ENCODE measurements at places on chromosomes 13 and 19.

DNA sequence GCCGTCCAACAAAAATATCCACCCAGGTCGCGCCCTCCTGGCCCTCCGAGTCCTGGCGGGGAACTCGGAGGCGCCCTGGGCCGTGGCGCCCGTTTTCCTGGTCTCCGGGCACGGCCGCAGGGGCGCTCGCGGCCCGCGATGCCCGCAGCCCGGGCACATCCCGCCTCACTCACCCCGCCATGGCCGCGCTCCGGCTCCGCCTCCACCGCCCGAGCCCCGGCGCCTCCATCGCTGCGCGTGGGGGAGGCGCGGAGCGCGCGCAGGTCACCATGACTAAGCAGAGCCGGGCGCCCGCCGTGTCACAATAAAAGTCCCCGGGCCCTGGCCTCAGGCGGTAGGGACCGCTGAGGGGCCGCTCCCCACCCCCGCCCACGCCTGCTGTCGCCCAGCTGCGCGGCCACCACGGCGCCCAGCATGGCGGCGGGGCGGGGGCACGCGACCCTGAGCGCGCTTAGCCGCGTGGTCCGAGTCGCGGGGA, 593 bp downstream of the KEAP1 start:
- peak; percentile 84 for DNase-seq

DNA sequence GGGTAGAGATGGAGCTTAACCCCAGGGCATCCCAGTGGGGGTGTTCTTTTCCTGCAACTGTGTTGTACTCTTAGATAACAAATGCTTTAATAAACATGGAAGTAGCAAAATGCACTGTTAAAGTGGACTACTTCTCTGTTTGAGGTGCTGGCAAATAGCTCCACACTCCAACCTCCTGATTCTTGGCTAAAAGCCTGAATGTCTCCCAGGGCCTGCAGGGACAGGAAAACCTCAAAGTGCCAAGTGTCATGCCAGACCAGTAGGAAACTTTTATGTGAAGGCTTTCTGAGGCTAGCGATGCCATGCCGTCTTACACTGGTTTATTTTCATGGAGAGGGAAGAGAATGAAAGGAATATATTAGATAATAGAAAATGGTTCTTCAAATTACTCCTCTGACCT, 6.8 kb downstream of the FREM2 start:
- no peak for DNase-seq

- no peak for DNase-seq
These were observed 21.9 kb downstream of the ANKRD27 start for GRCh38 chr19:32652894-32653598.

DNA sequence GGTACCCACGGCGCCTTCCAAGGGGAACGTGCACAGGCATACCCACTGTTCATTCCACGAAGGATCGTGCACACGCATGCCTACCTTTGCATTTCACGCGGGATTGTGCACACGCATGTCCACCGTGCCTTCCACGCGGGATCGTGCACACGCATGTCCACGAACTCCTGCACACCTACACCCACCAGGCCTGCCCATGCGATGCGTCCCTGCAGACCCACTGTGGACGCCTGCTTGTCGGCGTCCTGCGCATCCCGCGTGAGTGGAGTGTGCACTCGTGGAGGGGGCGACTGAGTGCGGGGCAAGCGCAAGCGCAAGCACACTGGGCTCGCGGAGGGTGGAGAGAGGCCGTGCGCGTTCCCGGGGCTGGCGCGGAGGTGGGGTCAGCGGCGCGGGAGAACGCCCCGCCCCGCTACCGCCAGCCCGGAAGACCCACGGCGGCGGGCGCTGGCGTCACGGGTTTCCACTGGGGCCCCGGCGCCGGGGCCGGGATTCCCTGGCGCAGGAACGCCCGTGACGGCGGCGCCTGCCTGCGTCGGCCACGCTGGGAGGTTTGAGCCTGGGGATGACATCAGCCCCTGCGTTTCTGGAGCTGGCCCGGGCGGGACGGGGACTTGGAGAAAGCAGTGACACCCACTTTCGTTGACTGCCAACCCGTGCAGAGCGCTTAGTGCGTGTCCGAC, 18.7 kb downstream of the GADD45B start:
- peak; percentile 59 for DNase-seq

GRCh38 chr13:111066544-111066943, 48.6 kb upstream of the ARHGEF7 start:
- DNase-seq = no peak

GRCh38 chr19:51366389-51367254, 434 bp upstream of the ETFB start:
- DNase-seq = peak; percentile 85

- no peak for DNase-seq
These were observed 1.2 kb downstream of the RNF113B start for GRCh38 chr13:98175823-98176222.

DNA sequence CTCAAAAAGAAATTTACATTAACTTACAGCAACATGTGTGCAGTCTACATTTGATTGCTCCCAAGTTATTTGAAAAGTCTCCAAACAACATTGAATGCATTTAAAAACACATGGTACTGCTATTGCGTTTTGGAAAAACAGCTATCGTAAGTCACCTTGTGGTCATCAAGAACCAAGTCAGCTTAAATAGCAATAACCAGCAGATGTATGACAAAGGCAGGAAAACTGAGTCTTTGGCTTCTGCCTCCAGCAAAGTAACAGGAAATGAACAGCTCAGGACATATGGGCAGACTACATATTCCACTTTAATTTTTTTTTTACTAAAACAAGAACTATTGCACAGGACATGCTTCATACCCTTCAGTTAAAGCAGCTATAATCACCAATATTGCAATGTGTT, 580.6 kb upstream of the SPRY2 start:
- DNase-seq = no peak

- peak; percentile 40 for DNase-seq
These were observed 195.6 kb downstream of the GGACT start for GRCh38 chr13:100392709-100393630.

GRCh38 chr13:25300861-25301346, 521 bp upstream of the NUP58 start:
- DNase-seq = no peak

DNA sequence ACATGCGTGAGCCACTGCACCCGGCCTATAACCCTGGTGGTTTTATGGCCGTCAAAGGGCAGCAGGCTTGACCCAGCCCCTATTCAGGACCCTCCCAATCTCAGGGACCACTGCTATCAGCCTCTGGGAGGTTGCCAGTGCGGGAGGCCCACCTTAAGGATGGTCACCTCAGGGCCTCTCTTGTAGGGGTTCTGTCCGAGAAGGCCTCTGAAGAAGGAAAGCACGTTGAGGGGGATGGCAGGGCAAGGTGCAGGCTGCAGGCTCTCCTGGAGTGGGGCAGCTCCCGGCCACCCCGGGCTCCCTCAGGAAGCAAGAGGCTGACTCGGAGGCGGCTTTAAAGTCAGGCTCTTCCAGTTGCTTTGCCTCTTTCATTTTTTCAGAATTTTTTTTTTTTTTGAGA, 6.0 kb upstream of the GRTP1 start:
- DNase-seq = no peak

GRCh38 chr19:38395381-38396114, 7.1 kb downstream of the SPRED3 start:
- peak; percentile 24 for DNase-seq

GRCh38 chr19:29745253-29745652, 30.2 kb upstream of the C19orf12 start:
- DNase-seq = no peak

GRCh38 chr13:37539976-37540605, 58.5 kb downstream of the POSTN start:
- no peak for DNase-seq

GRCh38 chr13:94557684-94558235, 38.2 kb downstream of the TGDS start:
- no peak for DNase-seq

DNA sequence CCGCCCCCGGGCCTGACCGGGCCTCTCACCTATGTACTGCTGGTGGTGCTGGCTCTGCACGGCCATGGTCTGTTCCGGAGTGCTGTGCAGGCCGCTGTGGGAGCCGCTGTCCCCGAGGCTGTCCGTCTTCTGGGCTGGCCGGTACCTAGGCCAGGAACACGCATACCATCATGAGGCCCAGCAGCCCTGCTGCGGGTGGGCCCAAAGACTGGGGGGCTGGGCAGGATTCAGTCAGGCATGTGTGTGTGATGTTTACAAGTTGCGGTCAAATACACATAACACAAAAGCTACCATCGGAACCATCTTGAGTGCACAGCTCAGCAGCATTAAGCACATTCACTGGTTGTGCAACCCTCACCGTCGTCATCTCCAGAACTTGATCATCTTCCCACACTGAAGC, 32.2 kb upstream of the RANBP3 start:
- DNase-seq = no peak

DNA sequence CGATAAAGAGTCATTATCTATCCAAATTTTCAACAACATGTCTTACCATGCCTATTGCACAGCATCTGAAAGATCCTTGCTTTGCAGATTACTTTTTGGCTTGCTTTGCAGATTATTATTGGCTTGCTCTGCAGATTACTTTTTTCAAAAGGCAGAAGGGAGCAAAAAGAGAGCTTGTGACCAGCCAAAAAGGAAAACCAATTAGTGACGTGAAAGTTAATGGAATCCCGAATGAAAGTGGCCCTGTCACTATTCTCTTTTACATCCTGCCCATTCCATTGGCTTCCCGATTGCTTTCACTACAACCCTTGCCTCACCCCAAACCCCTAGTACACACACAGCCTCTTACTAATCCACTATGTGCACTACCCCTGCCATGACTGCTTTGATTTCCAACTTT, 81.3 kb downstream of the LHFPL6 start:
- DNase-seq = no peak

DNA sequence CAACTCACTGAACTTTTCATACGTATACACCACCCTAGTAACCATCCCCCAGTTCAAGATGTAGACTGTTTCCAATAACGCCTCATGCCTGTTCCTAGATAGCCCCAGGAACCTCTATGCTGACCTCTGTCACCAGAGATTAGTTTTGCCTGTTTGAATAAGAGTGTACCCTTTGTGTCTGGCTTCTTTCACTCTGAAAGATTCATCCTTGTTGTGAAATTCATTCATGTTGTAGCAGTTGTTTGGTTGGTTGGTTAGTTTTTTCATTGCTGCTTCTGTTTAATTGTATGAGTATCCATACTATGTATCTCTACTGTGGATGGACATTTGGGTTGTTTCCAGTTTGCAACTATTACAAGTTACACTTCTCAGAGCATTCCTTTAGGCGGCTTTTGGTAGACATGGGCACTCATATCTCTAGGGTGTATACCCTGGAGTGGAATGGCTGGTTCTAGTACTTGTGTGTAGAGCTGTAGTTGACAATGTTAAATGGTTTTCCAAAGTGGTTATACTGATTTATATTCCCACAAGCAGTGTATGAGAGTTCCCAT, 1.6 kb downstream of the RNASEH2B start:
- no peak for DNase-seq

DNA sequence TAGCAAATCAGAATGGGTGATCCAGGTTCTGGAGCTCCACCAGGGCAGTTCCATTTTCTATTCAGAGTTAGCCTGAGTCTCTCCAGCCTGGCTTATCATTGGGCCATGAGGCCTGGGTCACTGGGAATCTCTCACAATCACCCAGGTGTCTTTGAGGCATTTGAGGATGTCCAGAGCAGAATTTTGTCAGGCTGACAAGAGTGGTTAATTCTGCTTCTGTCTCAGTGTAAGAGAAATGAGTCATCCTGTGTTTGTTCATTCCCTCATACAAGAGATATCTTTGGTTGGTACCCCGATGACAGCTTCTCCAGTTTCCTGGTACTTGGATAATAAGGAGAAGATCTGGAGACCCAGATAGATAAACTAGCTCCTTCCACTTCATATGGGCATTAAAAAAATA, 10.4 kb downstream of the ZNF93 start:
- no peak for DNase-seq

GRCh38 chr13:67769987-67770341, 539.8 kb upstream of the PCDH9 start:
- DNase-seq = no peak

All from activated CD4-positive, alpha-beta T cell treated with anti-CD3 and anti-CD28 coated beads for 1 hour (primary cell).